ENCODE measurements at places on chromosomes 4 and X. TPM values are rescaled to one million over a fixed set of nuclear protein-coding genes. Genes with fewer than 3 reads are reported as not detected.

The DNAAF6 gene
- total RNA-seq: not detected

The PRPS2 gene
- 65.6 TPM for total RNA-seq

The MAGEB17 gene
- not detected for total RNA-seq

The SPIN4 gene
- total RNA-seq: 5.1 TPM

The FLNA gene
- total RNA-seq: 1,291 TPM

The DCLK2 gene
- total RNA-seq: 5.2 TPM

The PITX2 gene
- 7.1 TPM for total RNA-seq

The GRID2 gene
- total RNA-seq: not detected

The DYNLT3 gene
- total RNA-seq: 20.7 TPM

The CORIN gene
- total RNA-seq: 0.73 TPM

The PRDM5 gene
- total RNA-seq: 0.73 TPM

The RNF128 gene
- 0.64 TPM for total RNA-seq

The DUSP9 gene
- total RNA-seq: not detected

The SATL1 gene
- total RNA-seq: not detected

The CT47B1 gene
- total RNA-seq: not detected

The GLRB gene
- total RNA-seq: 14.6 TPM

The CABS1 gene
- total RNA-seq: not detected

The UGT2B7 gene
- total RNA-seq: not detected

The REPS2 gene
- 2.4 TPM for total RNA-seq

The CD38 gene
- 0.23 TPM for total RNA-seq

The RTL9 gene
- 0.26 TPM for total RNA-seq

The STPG2 gene
- total RNA-seq: not detected

The TASL gene
- not detected for total RNA-seq

The FOXR2 gene
- total RNA-seq: 16.4 TPM

The HERC3 gene
- 10.3 TPM for total RNA-seq

The ARHGEF38 gene
- not detected for total RNA-seq

The PCDH7 gene
- total RNA-seq: 1.2 TPM

The ZMAT1 gene
- 0.16 TPM for total RNA-seq

The SLBP gene
- 139 TPM for total RNA-seq

The CDS1 gene
- total RNA-seq: 1.5 TPM

The P2RY4 gene
- total RNA-seq: not detected

The PPP1R2C gene
- total RNA-seq: not detected

The FGD1 gene
- total RNA-seq: 7.5 TPM

The ARR3 gene
- not detected for total RNA-seq

The CT45A10 gene
- 42.2 TPM for total RNA-seq

The MAOB gene
- total RNA-seq: not detected
